ENCODE measurements at places on chromosomes 6 and 20. TPM values are rescaled to one million over a fixed set of nuclear protein-coding genes. Genes with fewer than 3 reads are reported as not detected.

The CD83 gene
- 2.8 TPM for total RNA-seq

The TBXT gene
- not detected for total RNA-seq

The CCM2L gene
- 1.2 TPM for total RNA-seq

The RSPO4 gene
- total RNA-seq: 0.08 TPM

The ESR1 gene
- 0.16 TPM for total RNA-seq

The COL11A2 gene
- 0.44 TPM for total RNA-seq

The ADGRB3 gene
- 0.98 TPM for total RNA-seq

The XKR7 gene
- total RNA-seq: 0.16 TPM

The CHRNA4 gene
- not detected for total RNA-seq

The CGAS gene
- 5.6 TPM for total RNA-seq

The OR2H2 gene
- total RNA-seq: not detected

The CDSN gene
- not detected for total RNA-seq

- no peak overlapping the region for H3K27ac ChIP-seq
- H3K27me3 ChIP-seq: no peaks in the 10 kb centered on the region
- H3K4me3 ChIP-seq: no peak overlapping the region
- no peaks in the 10 kb centered on the region for H3K36me3 ChIP-seq
Observed at GRCh38 chr6:106918115-106918514, 56.4 kb downstream of the CD24 start.

DNA sequence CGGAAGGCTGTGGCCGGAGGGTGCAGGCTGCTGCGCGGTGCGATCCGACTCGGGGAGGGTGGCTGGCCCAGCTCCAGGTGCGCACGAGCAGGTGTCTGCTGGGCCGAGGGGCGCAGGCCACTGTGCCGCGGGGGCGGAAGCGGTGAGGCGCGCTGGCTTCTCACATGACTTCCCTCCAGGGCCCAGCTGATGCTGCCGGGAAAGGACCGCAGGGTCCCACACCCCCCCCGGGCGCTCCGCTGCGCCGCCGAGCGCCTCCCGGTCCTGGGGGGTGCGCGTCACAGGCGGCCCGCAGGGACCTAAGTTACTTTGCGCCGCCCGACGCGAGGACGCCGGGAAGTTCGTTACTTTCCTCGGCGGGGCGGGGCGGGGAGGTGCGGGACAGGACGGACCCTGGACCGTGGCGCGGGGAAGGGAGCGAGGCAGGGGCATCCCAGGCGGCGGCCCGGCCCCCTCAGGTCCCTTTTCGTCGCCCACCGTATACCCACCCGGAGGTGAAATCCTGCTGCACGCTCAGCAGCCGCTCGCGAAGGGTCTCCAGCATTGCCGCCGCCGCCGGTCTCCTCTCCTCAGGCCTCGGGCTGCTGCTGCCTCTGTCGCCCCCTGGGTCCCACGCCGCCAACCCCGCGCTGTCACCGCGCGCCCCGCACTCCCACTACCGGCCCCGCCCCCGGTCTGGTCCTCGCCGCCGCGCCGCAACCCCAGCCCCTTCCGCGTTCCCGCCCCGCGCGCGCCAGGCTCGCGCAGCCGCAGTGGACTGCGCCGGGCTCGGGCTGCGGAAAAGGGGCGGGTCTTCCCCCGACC lies at the start of gene DTNBP1:
DTNBP1 (minus strand) TSS at position 703 of the 804 bp plus-strand sequence; CDS start at position 544, 159 bp downstream.
- DNase-seq: peak; percentile 89
- H3K36me3 ChIP-seq: peaks cover 4% of the 10 kb centered on the region
- no peaks in the 10 kb centered on the region for H3K27me3 ChIP-seq
- H3K4me3 ChIP-seq: peak within 1 kb of the TSS; percentile 95
- peaks cover 7% of the 10 kb centered on the region for H3K4me1 ChIP-seq

- H3K4me1 ChIP-seq: no peaks in the 10 kb centered on the region
- H3K27me3 ChIP-seq: no peaks in the 10 kb centered on the region
- no peak overlapping the region for H3K4me3 ChIP-seq
- no peak overlapping the region for H3K27ac ChIP-seq
Observed at GRCh38 chr6:144027932-144028587, 20.0 kb upstream of the PLAGL1 start.

DNA sequence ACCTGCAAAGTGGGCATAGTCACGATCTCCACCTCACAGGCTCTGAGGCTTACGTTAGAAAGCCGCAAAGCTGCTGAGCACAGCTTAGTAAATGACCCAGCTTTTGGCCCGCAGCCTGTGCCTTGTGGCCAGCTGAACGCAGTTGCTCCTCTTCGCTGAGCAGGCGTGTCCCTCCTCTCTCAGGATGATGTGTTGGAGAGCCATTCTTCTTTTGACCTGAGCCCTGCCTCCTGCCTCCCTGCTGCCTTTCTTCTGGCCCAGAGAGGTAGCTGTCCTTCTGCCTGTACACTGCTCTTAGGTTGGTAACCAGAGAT lies 47.6 kb upstream of the MYL9 start:
- peaks cover 6% of the 10 kb centered on the region for H3K4me1 ChIP-seq
- H3K4me3 ChIP-seq: no peak overlapping the region
- DNase-seq: peak; percentile 38
- H3K27ac ChIP-seq: no peak overlapping the region
- H3K27me3 ChIP-seq: no peaks in the 10 kb centered on the region

DNA sequence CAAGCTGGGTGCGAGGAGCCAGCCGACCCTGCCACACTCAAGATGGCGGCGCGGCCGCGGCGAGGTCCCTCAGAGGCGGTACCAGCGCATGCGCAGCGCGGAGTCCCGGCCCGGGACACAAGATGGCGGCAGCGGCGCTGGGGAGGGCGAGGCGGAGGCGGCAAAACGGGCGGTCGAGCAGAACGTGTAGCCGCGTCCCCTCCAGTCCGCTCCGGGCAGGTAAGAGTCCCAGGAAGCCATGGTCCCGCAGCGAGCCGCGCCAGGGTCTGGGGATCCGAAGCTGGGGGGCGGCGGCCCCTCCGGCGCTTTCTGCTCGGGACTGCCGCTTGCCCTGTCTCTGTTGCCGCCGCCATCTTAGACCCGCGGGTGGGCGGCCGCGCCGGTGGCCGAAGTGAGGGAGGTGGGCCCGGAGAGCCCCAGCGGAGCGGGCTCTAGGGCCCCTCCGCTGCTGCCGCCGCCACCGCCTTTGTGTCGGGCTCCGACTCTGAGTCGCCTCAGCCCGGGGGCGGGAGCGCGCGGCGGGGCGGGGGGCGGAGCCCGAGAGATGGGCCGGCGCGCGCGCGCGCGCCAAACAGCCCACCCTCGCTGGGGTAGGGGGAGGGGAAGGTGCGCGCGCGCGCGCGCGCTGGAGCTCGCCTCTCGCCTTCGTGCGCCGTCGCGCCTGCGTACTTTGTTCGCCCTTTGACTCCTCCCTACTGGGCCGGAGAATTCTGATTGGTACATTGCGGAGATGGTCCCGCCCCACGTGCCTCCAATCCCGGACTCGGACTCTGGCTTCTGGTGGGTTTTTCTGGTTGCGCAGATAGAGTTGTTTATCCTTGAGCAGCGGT lies at the start of gene PCIF1:
PCIF1 (plus strand) TSS at position 98 of the 830 bp plus-strand sequence. CDS start 4,317 bp downstream, outside the sequence.
- peaks cover 4% of the 10 kb centered on the region for H3K36me3 ChIP-seq
- no peaks in the 10 kb centered on the region for H3K4me1 ChIP-seq

DNA sequence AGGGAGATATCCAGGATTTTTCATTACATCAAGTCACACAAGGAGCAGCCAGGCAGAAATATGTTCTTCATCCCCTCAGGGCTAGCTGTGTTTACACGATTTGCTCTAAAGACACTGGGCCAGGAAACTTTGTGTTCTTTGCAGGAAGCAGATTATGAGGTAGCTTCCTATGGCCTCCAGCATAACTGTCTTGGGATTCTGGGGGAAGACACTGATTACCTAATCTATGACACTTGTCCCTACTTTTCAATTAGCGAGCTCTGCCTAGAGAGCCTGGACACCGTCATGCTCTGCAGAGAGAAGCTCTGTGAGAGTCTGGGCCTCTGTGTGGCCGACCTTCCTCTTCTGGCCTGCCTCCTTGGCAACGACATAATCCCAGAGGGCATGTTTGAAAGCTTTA lies 11.2 kb downstream of the FAM120B start:
- no peaks in the 10 kb centered on the region for H3K4me1 ChIP-seq
- H3K27me3 ChIP-seq: no peaks in the 10 kb centered on the region
- no peaks in the 10 kb centered on the region for H3K36me3 ChIP-seq
- no peak overlapping the region for H3K4me3 ChIP-seq
- H3K27ac ChIP-seq: no peak overlapping the region

- no peaks in the 10 kb centered on the region for H3K27me3 ChIP-seq
- H3K4me1 ChIP-seq: no peaks in the 10 kb centered on the region
- DNase-seq: no peak
- no peak overlapping the region for H3K4me3 ChIP-seq
- no peaks in the 10 kb centered on the region for H3K36me3 ChIP-seq
Observed at GRCh38 chr6:162630069-162630468, 97.5 kb downstream of the PRKN start.

DNA sequence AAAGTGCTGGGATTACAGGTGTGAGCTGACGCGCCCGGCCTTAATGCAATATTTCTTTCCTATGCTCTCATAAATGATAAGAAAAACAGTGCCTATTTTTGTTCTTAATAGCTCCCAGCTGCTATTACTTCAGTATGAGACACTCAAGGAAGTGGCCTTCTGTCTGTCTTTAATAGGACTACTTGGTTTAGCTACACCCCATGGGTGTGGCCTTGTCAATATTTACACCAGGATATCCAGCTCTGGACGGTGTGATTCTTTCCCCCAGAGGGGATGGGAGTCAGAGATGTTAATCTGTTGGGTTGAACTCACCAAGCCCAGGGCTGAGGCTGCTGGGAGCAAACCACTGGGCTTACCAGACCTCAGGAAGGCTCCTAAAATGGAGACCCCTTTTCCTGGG lies 134.2 kb downstream of the CEP57L1 start:
- no peak overlapping the region for H3K4me3 ChIP-seq
- DNase-seq: peak; percentile 83
- peak overlapping the region; percentile 93 for H3K27ac ChIP-seq

- H3K4me3 ChIP-seq: no peak overlapping the region
Observed at GRCh38 chr6:108652375-108652774, 91.7 kb downstream of the FOXO3 start.

DNA sequence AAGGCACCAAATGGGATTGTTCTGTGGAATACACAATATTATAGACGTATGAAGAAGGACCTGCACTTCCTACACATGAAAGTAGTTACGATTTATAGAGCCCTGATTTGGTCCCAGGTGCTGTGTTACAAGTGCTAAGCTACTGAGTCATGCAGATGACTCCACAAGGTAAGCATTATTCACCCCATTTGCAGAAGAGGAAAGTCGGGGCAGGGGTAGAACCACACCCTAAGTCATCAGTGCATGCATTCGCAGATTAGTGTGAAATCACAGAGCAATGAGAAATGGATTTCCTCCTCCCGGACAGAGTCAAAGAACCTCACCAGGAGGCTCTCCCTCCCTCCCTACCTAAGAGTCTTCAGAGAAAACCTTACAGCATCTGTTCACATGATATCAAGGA lies 279.5 kb downstream of the LRFN2 start:
- peaks cover 5% of the 10 kb centered on the region for H3K27me3 ChIP-seq
- H3K4me3 ChIP-seq: no peak overlapping the region
- H3K36me3 ChIP-seq: no peaks in the 10 kb centered on the region
- no peak overlapping the region for H3K27ac ChIP-seq
- no peak for DNase-seq

- no peaks in the 10 kb centered on the region for H3K4me1 ChIP-seq
- H3K4me3 ChIP-seq: no peak overlapping the region
- H3K36me3 ChIP-seq: no peaks in the 10 kb centered on the region
- no peaks in the 10 kb centered on the region for H3K27me3 ChIP-seq
- H3K27ac ChIP-seq: no peak overlapping the region
Observed at GRCh38 chr20:41428285-41428684, 61.7 kb upstream of the EMILIN3 start.

DNA sequence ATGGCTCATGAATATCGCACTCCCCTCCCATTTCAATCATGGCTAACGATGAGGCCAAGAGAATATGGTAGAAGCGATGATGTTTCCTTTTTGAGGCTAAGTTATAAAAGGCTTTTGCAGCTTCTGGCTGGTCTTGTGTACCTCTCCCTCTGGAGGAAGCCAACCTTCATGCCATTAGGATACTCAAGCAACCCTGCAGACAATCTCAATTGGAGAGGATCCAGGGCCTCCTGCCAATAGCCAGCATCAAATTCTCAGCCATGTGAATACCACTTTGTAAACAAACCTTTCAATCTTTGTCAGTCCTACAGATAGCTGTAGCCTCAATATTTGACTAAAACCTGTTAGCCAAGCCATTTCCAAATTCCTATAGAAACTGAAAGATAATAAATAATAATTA lies 738.4 kb downstream of the KIF16B start:
- no peak for DNase-seq
- no peak overlapping the region for H3K27ac ChIP-seq
- no peaks in the 10 kb centered on the region for H3K36me3 ChIP-seq
- no peak overlapping the region for H3K4me3 ChIP-seq
- H3K4me1 ChIP-seq: no peaks in the 10 kb centered on the region

GRCh38 chr6:47168180-47168579 lies 126.0 kb upstream of the ADGRF1 start:
- no peak for DNase-seq
- H3K36me3 ChIP-seq: no peaks in the 10 kb centered on the region
- no peaks in the 10 kb centered on the region for H3K27me3 ChIP-seq
- no peak overlapping the region for H3K27ac ChIP-seq
- H3K4me1 ChIP-seq: no peaks in the 10 kb centered on the region

GRCh38 chr20:47262365-47263013 lies 94.0 kb downstream of the ZMYND8 start:
- H3K4me3 ChIP-seq: no peak overlapping the region
- DNase-seq: no peak
- no peaks in the 10 kb centered on the region for H3K4me1 ChIP-seq
- no peaks in the 10 kb centered on the region for H3K27me3 ChIP-seq
- peak overlapping the region; percentile 1 for H3K27ac ChIP-seq

GRCh38 chr6:18457065-18457737 lies 70.1 kb downstream of the RNF144B start:
- no peak overlapping the region for H3K27ac ChIP-seq
- no peaks in the 10 kb centered on the region for H3K36me3 ChIP-seq
- H3K4me3 ChIP-seq: no peak overlapping the region
- no peaks in the 10 kb centered on the region for H3K4me1 ChIP-seq
- DNase-seq: no peak
- H3K27me3 ChIP-seq: no peaks in the 10 kb centered on the region

GRCh38 chr20:47024461-47024937 lies 129.9 kb downstream of the EYA2 start:
- no peak overlapping the region for H3K27ac ChIP-seq
- H3K36me3 ChIP-seq: no peaks in the 10 kb centered on the region
- DNase-seq: no peak
- H3K27me3 ChIP-seq: no peaks in the 10 kb centered on the region
- no peaks in the 10 kb centered on the region for H3K4me1 ChIP-seq

DNA sequence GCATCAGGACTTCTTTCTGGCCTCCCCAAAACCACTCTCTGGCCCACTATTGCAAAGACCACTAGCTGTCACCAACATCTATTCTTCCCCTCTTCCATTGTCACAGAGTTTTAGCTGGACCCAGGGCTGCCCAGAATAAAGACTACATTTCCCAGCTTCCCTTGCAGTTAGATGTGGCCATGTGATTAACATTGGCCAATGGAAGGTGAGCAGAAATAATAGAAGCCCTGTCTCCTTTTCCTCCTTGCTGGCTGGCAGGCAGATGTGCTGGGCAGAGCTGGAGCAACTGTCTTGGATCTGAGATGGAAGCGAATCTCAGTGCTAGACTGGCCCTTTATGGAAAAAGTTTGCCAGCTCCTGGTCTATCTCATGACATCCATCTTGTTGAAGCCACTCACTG lies 97.0 kb downstream of the KCNB1 start:
- no peaks in the 10 kb centered on the region for H3K27me3 ChIP-seq
- DNase-seq: no peak
- H3K36me3 ChIP-seq: no peaks in the 10 kb centered on the region
- H3K4me3 ChIP-seq: no peak overlapping the region
- no peak overlapping the region for H3K27ac ChIP-seq
- no peaks in the 10 kb centered on the region for H3K4me1 ChIP-seq

GRCh38 chr6:109760208-109760607 lies 69.1 kb downstream of the FIG4 start:
- H3K27me3 ChIP-seq: no peaks in the 10 kb centered on the region
- no peak for DNase-seq
- H3K4me1 ChIP-seq: no peaks in the 10 kb centered on the region
- no peaks in the 10 kb centered on the region for H3K36me3 ChIP-seq
- no peak overlapping the region for H3K4me3 ChIP-seq
